ENCODE measurements at places on chromosomes 13 and 19. TPM values are rescaled to one million over a fixed set of nuclear protein-coding genes. Genes with fewer than 3 reads are reported as not detected.

CGB5 gene
- total RNA-seq = not detected

RINL gene
- 19.5 TPM for total RNA-seq

PSG2 gene
- total RNA-seq = not detected

C1QTNF9B gene
- not detected for total RNA-seq

HDGFL2 gene
- 17.2 TPM for total RNA-seq

PEX11G gene
- not detected for total RNA-seq

GGACT gene
- 2.9 TPM for total RNA-seq

NAXD gene
- 17.8 TPM for total RNA-seq

MTUS2 gene
- total RNA-seq = 0.81 TPM

C19orf12 gene
- total RNA-seq = 7.7 TPM

ZIC5 gene
- not detected for total RNA-seq
